ENCODE measurements at places on chromosomes 4 and X.

DNA sequence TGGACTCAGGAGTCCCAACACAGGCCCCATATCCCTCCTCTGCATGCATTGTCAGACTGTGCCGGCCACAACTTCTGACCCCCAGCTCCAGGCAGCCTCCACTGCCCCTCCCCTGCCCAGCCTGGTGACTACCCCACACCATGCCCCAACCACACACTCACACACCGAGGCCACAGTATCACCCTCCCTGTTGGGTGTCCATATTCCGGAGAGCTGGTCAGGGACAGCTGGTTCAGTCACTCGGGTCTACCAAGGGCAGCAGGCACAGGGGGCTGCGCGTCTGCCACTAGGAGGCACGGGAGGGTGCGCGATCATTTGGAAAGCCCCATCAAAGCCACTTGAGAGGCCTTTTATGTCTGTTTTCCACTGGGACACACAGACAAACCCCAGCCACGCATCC is 26.3 kb downstream of the CCNQ start:
- DNase-seq = no peak

DNA sequence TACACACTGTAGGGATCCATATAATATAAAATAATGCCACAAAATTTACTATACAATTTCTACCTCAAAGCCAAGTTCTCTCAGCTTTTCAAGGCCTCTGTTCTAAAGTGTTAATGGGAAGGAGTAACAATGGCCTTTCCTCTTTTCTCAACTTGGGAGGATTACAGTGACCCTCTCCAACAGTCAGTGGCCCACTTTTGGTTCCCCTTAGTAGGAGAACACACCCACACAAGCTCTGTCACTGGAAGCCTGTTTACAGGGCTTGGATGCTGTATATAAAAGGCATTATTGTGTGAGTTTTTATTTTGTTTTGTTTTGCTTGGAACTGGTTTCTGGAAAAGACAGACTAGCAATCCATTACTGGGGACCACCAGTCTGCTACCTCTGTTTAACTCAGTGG is 1.8 kb downstream of the ARHGEF6 start:
- DNase-seq = no peak

GRCh38 chr4:152369902-152370295 is 166.0 kb downstream of the FBXW7 start:
- no peak for DNase-seq

DNA sequence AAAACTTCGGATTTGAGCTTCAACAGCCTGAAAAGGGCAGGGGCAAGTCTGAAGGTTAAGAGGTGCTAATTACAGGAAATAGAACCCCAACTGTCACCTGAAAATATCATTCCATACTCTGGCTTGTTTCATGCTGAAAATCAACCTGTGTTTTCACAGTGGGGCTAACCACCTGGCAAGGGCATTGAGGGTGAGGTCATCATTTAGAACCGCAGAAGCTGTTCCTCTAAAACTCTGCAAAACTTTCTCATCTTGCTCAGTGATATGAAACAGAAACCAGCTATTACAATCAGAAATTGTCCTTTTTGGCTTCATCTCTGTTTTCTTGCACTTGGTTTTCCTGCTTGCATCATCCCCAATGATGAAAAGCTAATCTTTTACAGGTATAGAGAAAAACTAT is 247.6 kb downstream of the DCLK2 start:
- no peak for DNase-seq

DNA sequence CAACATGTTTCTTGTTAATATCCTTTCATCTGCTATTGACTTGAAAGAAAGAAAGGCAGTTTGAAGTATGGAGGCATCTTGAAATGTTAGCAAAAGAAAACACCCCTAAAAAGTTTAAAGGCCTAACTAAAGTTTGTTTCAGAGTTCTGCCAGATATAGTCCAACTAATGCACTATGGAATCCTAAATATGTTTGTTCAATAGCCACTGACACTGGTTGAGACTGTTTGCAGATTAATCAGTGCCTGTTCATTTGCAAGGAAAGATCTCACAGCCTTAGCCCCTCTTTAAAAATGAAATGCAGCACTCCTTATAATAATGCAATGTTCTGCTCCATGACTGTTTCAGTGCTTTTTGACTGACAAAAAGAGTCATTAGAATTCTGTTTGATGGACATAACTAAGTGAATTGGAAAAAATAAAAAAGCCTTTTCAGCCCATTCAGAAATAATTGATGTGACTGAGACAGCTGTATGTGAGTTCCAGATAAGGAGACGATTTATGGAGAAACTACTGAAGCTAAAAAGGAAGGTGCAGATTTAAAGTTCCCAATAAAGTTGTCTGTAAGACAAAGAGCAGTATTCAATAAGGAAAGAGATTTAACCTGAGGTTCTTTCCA is 192.0 kb downstream of the PCDH7 start:
- no peak for DNase-seq

GRCh38 chr4:123587983-123588494 is 191.4 kb downstream of the SPRY1 start:
- no peak for DNase-seq

DNA sequence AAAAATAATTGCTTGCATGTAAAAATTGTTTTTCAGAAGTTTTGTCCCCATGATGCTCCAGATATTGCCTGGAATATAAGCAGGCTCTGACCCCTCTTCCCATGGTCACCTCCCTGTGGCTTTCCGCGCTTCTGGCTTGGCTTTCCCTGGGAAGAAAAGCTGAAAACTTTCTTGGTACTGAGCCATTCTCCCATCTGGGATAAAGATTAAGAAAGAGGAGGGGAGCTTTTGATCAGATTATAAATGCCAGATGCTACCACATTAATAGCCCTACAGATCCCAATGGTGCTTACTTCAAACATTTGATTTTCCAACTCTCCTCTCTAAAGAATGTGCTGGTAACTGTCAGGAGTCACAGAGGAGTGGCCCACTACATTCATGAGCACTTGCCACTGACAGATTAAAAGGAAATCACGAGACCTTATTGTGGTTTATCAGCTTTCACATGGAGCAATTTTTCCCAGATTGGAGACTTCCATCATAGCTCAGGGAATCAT is 54.4 kb upstream of the GAB1 start:
- DNase-seq = no peak

- no peak for DNase-seq
Observed at GRCh38 chrX:149284616-149285015, 220.5 kb downstream of the IDS start.

GRCh38 chrX:50495616-50496015 is 25.0 kb upstream of the DGKK start:
- DNase-seq = no peak

- DNase-seq = no peak
Observed at GRCh38 chr4:10021653-10022023, 341 bp upstream of the SLC2A9 start.

DNA sequence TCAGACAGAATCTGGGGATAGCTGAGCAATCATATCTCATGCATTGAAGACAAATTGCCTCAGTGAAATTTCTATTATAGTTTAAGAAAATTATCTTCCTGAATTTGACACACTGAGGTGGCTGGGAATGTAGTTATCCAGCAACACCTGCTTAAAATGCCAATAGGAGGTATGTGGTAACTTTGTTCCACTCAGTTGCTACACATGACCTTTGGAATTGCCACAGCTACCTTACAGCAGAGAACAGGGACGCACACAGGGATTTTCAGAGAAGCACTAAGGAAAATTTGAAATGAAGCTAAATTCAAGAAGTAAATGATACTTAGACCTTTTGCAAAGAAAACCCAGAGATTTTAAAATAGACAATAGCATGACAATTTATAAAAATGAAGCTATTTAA is 264.6 kb downstream of the IL1RAPL1 start:
- no peak for DNase-seq

DNA sequence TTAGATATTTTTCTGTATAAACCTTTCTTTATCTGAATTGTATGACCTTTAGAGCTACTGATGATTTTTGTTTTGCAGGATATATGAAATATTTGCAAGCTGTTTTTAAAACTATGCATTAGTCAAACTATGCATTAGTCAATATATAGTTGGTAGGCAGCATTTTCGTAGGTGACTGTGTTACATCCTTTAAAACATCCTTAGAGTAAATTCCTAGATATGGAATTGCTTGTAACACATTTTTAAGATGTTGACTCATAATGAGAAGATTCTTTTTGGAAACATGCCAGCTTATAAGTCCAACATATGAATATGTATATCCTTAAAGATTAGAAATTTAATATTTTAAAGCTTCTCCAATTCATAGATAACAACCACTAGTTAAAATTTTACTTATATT is 1768.5 kb downstream of the PCDH7 start:
- DNase-seq = no peak

Data from activated T-helper 1 cell treated with anti-CD3 and anti-CD28 coated beads, Interleukin-2, amount 50 U/mL, for 16 hours (primary cell).